ENCODE measurements at places on chromosomes 7 and 10. TPM values are rescaled to one million over a fixed set of nuclear protein-coding genes. Genes with fewer than 3 reads are reported as not detected.

The CAV2 gene
- total RNA-seq: 143 TPM

The KNDC1 gene
- total RNA-seq: 10.3 TPM

The FRMD4A gene
- total RNA-seq: 64.8 TPM

The ZNHIT1 gene
- total RNA-seq: 55.4 TPM

The LSM8 gene
- total RNA-seq: 25.6 TPM

The POP7 gene
- total RNA-seq: 21.5 TPM

The SLC39A12 gene
- total RNA-seq: 0.41 TPM

The FAM25A gene
- total RNA-seq: not detected

The GHRHR gene
- total RNA-seq: not detected

All from lower lobe of right lung (tissue), 2 donors.